Stimulated activated CD4-positive, alpha-beta T cell treated with anti-CD3 and anti-CD28 coated beads, Interleukin-12 subunit alpha, Interleukin-12 subunit beta, amount 100 ng/mL, for 24 hours (primary cell): ENCODE measurements at places on chromosomes 7 and 10.

- no peak for DNase-seq
Observed at GRCh38 chr10:75000748-75001321, 110.6 kb upstream of the SAMD8 start.

- DNase-seq: no peak
Observed at GRCh38 chr7:37534893-37535610, 86.4 kb upstream of the ELMO1 start.

DNA sequence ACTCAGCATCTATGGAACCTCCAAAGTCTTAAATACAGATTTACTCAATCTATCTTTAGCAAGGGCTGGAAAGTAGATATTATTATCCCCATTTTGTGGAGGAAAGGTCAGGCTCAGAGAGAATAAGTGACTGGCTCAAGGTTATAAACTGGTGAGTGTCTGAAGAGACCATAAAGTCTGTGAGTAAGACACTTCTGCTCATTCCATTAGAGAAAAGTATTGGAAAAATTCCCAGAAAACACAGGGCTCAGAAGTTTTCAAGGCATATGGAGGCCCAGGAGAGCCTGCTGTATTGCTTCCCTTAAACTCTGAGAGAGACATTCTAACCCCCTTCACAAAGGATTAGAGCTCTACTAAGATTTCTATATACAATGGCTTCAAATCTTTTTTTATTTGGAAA, 134.8 kb downstream of the PCDH15 start:
- DNase-seq: no peak

- no peak for DNase-seq
Observed at GRCh38 chr10:102610441-102610887, 33.8 kb upstream of the TRIM8 start.

- no peak for DNase-seq
Observed at GRCh38 chr10:62047228-62047892, 145.9 kb downstream of the ARID5B start.

DNA sequence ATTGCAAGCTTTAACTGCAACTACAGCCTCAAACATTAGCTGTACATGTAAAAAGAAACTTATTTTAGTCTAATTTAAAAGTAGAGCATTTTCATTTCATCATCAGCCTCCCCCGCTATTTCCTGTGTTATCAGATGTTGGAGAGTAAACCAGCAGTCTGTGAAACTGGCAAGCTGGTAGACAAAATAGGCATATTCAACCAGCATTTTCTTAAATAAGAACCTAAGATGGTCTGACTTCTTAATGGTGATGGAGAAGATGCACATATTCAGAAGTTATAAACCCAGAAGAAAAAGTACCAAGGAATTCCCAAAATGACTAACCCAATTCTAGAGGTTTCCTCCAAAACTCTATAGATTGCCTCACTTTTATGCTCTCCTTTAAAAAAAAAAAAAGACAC, 24.9 kb downstream of the PIK3AP1 start:
- DNase-seq: no peak

- no peak for DNase-seq
Observed at GRCh38 chr10:88987243-88987725, 3.3 kb upstream of the FAS start.

- DNase-seq: no peak
Observed at GRCh38 chr7:23654508-23654907, 25.5 kb upstream of the FAM221A start.

GRCh38 chr7:105387508-105388355, 989 bp downstream of the SRPK2 start:
- DNase-seq: peak; percentile 39

DNA sequence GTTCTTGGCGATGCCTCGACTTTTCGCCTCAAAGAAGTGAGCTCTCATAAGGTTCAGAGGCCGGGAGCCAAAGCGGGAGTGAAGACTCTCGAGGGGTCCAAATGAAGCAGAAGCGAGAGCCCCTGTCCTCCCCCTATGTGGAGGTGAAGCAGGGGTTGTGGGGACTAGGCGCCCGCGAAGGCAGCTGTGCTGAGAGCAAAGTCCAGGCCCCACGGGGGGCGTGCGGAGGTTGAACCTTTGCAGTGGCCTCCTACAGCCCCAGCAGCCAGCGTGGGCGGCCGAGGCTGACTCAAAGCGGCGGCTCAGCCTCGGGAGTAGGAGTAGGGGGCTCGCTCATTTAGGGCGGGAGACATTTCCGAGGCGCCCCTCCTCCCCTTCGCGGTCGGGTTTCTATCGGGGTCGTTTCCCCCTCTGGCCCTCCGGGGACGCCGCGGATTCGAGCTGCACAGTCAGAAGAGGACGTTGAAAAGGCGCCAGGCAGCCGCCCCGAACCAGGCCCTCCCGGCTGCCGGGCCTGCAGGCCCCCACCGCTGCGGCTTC, 553 bp upstream of the ADD3 start:
- DNase-seq: no peak

GRCh38 chr7:7201578-7202374, 19.4 kb downstream of the C1GALT1 start:
- peak; percentile 5 for DNase-seq

DNA sequence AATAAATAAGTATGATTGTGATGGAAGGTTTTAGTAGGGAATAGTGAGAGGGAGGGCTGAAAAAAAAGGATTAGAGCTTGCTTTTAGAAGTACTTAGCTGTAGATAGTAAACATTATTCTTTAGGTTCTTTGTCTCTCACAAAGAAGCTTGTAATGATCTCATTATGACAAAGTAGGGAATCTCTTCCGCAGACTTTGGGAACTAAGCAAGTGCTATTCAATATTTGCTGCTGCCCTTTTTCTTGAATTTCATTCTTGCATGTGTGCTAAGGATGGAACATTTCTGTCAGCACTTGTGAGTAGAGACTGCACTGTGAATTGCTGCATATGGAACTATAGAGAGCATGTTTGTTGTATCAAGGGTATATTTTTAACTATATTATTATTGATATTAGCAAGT, 173.4 kb downstream of the ST7 start:
- DNase-seq: no peak
